ENCODE measurements at places on chromosomes 1 and 21. TPM values are rescaled to one million over a fixed set of nuclear protein-coding genes. Genes with fewer than 3 reads are reported as not detected.

Gene BMP8A
- polyA plus RNA-seq: not detected

Gene NEXN
- 3.0 TPM for polyA plus RNA-seq

Gene CACNA1E
- not detected for polyA plus RNA-seq

Gene C8A
- not detected for polyA plus RNA-seq

Gene ALG14
- polyA plus RNA-seq: 3.1 TPM

Gene KCNT2
- polyA plus RNA-seq: not detected

Gene AMY1A
- polyA plus RNA-seq: not detected

Gene ESPN
- polyA plus RNA-seq: not detected

Gene LEFTY2
- polyA plus RNA-seq: not detected

Gene LAMC2
- not detected for polyA plus RNA-seq

Gene DIO1
- polyA plus RNA-seq: 0.11 TPM

Gene PM20D1
- 3.1 TPM for polyA plus RNA-seq

Gene TFF3
- polyA plus RNA-seq: not detected

Gene ELAPOR1
- 3.0 TPM for polyA plus RNA-seq

Gene PLEKHN1
- polyA plus RNA-seq: 2.2 TPM

Gene ATF6
- polyA plus RNA-seq: 11.0 TPM

Gene SMCP
- not detected for polyA plus RNA-seq

Gene NENF
- 69.9 TPM for polyA plus RNA-seq

Gene RCC2
- 28.1 TPM for polyA plus RNA-seq

Gene RSPH1
- polyA plus RNA-seq: not detected

Gene ANKRD35
- 0.86 TPM for polyA plus RNA-seq

Gene HES2
- polyA plus RNA-seq: not detected

Gene SLC45A1
- not detected for polyA plus RNA-seq

Measured in immature natural killer cell (primary cell).